Tibial nerve (tissue), 4 donors: ENCODE measurements at places on chromosomes 3 and 15. TPM values are rescaled to one million over a fixed set of nuclear protein-coding genes. Genes with fewer than 3 reads are reported as not detected.

DNA sequence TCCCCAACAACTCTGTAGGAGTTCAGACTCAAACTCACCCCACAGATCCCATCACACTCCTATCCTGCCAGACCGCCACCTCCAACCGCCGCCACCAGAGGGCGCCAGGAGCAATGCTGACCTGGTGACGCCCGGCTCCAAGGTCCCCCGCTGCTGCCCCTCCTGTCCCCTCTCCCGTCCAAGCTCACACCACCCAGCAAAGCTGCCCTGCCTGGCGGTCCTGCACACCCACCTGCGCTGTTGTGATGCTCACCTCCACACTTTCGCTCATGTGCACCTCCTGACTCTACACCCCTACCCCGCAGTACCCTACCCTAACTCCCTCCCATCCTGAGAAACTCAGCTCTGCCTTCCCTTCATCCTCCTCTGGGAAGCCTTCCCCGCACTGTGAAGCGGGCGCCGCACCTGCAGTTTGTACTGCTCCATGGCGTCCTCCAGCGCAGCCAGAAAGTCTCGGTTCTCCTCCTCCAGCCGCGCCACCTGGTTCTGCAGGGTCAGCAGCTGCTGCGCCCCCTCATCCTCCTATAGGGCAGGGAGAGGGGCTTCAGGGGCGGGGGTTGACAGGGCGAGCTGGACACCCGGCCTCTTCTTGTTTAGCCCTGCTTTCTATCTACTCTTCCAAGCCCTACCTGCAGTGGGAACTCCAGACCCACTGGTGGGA lies 7.9 kb downstream of the KIF7 start:
- H3K27ac ChIP-seq, result no peak overlapping the region
- H3K4me1 ChIP-seq, result no peaks in the 10 kb centered on the region
- no peak overlapping the region for H3K4me3 ChIP-seq
- peak; percentile 92 for DNase-seq

LINS1 gene
- total RNA-seq, result 35.1 TPM

DNA sequence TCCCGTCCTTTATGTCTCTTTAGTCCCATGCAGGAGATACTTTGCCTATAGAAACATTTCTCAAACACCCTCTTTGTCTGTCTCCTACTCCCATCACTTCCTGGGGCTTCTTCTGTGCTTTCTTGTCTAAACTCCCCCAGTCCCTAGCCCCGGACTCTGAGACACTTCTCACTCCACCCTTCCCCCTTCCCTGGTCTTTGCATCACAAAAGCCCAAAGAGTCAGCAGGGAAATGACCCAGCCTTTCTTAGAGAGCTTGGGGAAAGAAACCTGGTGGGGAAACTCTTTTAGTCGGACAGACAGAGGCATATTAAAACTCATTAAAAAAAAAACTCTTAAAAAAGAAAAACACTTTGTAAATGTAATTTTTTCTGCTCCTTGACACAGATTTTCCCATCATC lies 211.2 kb downstream of the TJP1 start:
- no peaks in the 10 kb centered on the region for H3K4me1 ChIP-seq
- H3K27me3 ChIP-seq, result peaks cover 4% of the 10 kb centered on the region
- no peak overlapping the region for H3K4me3 ChIP-seq
- no peak for DNase-seq
- no peak overlapping the region for H3K27ac ChIP-seq

- H3K36me3 ChIP-seq, result no peaks in the 10 kb centered on the region
- no peak overlapping the region for H3K27ac ChIP-seq
- no peak for DNase-seq
- no peaks in the 10 kb centered on the region for H3K27me3 ChIP-seq
These were observed 111.5 kb upstream of the SLCO3A1 start for GRCh38 chr15:91741986-91742385.

GRCh38 chr3:10365791-10366190 lies 44.9 kb upstream of the SEC13 start:
- no peaks in the 10 kb centered on the region for H3K27me3 ChIP-seq
- no peak for DNase-seq
- no peak overlapping the region for H3K4me3 ChIP-seq
- no peaks in the 10 kb centered on the region for H3K36me3 ChIP-seq

ATR gene
- 26.4 TPM for total RNA-seq
